GDM1 (cell line): ENCODE measurements at places on chromosomes 16 and 17.

GRCh38 chr16:1146409-1146808 lies 6.5 kb upstream of the CACNA1H start:
- DNase-seq, result no peak

DNA sequence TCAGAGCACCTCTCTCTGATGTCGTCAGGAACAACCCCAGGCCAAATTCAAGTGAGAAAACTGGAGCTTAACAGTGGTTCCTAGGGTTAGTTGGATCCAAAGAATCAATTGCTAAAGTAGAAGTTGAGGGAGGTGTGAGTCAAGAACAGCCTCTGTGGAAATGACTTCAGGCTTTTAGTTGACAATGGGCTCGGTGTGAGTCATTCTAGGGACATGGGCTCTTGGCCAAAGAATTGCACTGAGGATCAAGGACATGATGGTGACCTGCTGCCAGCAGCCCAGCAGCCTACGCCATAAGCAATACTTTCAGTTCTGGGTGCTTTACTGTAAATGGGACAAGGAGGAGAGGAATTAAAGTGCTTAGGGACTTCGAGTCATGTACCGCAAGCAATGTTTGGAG lies 32.1 kb upstream of the SMURF2 start:
- no peak for DNase-seq

GRCh38 chr16:68227850-68228553 lies 7.9 kb downstream of the ESRP2 start:
- no peak for DNase-seq

- DNase-seq, result no peak
Measured at GRCh38 chr16:12716658-12717057, 87.0 kb downstream of the CPPED1 start.

DNA sequence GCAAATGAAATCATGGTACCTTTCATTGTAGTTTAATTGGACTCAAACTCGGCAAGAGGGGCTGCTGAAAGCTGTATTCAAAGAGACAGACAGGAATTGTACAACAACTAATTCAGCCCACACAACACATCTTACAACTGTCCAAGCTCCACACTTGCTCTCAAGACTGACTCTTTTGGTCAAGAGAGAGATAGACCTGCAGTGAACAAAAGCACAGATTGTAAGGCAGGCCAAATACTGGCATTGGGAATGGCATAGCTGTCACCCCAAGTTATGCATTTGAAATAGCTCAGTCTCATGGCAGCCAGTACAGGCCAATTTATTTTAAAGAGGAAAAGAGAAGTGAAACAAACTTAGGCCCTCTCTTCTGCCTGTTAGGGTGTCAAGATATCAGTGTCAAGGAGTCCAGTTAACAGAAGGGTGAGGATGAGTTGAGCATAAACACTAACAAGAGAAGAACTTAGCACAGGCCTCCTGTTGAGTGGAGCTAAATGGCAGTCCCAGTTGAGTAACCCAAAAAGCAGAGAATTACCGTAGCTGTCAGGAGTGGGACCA lies 215.7 kb downstream of the IRX3 start:
- no peak for DNase-seq

DNA sequence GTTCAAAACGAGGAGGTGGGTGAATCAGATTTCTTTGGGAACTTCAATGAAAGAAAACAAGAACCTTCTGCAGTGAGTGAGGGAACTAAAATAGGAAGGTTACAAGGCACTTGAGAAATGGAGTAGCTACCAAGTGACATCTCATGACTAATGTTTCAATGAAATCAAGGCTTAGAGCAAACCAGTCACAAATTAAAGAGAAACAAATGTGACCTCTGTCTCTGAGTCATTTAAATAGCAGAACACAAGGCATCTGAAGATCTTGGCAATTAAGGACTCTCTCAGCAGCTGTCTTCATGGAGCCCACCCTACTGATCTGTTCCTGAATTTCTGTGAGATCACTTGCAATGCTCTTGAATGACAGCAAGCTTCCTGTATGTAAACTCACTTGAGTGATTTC lies 109.5 kb downstream of the CDH11 start:
- no peak for DNase-seq

GRCh38 chr17:66290101-66290722 lies 12.2 kb upstream of the PRKCA start:
- no peak for DNase-seq

DNA sequence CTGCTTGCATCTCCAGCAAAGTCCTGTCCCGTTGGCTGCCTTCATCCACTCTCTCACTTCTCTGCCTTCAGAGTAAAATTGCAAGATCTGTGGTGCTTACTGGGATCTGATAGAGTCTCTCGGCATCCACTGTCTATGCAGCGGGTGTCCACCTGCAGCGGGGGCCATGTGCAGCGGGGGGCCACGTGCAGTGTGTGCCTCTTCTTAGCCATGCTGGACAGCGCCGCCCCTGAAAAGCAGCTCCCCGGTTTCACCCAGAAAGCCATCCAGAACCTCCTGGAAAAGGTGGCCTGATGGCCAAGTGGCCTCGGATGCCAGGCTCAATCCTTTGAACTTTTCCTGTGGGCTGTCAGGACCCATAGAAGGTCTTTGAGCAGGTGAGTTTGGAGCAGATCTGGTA lies 9.5 kb downstream of the STX4 start:
- DNase-seq, result no peak

- no peak for DNase-seq
Measured at GRCh38 chr16:1614456-1615102, 2.4 kb downstream of the CRAMP1 start.

DNA sequence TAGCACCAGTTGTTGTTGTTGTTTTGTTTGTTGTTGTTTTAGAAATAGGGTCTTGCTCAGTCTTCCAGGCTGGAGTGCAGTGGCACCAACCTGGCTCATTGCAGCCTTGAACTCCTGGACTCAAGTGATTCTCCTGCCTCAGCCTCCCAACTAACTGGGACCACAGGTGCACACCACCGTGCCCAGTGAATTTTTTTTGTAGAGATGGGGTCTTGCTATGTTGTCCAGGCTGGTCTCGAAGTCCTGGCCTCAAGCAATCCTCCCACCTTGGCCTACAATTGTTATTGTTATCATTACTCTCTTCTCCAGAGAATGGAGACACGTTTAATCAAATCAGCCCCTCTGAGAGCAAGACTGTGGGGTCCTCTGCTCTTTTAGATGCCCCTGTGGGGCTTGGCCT lies 42.7 kb upstream of the EMP2 start:
- DNase-seq, result no peak

DNA sequence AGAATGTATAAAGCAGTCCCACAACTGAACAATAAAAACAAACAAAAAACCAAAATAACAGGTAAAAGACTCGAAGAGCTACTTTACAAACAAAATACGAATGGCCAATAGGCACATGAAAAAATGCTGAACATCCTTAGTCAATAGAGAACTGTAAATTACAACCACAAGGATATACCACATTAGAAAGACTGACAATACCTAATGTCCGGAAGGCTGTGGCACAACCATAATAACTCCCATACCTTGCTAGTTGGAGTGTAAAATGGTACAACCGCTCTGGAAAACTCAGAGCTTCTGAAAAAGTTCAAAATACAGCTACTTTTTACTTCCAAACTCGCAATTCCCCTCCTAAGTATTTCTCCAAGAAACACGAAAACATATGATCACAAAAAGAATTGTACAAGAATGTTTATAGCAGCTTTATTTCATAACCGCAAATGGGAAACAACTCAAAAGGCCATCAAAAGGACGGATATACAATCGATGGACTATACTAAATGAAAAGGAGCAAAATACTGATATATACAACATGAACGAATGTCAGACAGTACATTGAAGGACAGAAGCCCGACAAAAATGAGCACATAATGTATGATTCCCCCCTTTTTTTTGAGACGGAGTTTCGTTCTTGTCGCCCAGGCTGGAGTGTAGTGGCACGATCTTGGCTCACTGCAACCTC lies 2.3 kb downstream of the TP53 start:
- DNase-seq, result no peak

DNA sequence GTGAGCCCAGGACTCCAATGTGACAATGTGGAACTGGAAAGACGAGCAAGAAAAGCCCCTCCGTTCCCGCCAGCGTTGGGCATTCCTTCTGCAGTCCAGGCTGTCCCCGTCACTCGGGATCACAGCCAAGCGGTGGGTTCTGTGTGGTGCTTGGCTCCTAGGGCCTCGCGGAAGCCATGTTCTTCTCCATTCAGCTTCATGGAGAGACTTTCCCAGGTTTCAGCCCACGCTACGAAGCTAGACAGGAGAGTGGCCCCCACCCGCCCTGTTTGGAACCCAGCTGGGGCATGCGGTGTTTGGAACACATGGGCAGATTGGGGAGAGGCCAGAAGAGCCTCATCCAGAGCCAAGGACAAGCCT lies 5.8 kb downstream of the LMF1 start:
- DNase-seq, result no peak

GRCh38 chr17:14940108-14940937 lies 324.8 kb downstream of the PMP22 start:
- no peak for DNase-seq

- DNase-seq, result no peak
Measured at GRCh38 chr16:13171313-13171712, 269.9 kb downstream of the SHISA9 start.

DNA sequence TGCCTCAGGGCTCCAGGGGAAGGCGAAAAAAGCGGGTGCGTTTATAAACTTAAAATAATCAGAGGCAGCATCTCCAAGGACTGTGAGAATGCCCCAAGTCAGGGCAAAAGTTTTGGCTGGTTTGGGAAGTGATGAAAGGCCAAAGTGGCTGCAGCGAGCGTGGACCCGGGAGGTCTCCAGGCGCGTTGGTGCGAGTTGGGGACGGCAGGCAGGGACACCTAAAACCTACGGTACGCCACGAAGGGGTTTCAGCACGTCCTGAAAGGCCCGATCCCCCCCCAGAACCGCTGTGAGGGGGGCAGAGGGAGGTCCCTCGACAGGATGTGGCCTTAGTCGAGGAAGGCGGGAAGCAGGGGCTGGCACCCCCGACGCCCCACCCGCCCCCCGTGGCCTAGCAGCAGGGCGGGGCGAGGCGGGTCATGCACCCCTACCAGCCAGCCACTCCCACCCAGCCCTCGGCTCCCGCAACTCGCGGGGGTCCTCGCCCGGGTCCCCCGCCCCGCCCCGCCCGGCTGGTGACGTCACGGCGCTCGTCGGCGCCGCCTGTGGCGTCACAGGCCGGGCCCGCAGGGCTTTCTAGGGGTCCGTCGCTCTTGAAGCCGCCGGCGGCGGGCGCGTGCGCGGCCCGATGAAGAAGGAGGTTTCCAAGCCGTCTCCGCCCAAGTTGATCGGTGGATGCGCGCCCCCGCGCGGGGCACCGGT lies at the start of gene MYCBPAP:
Gene MYCBPAP (plus strand): TSS at position 569 of the 702 bp plus-strand sequence. CDS start 236 bp downstream, outside the sequence.
- no peak for DNase-seq

- no peak for DNase-seq
Measured at GRCh38 chr16:69424935-69425784, 741 bp downstream of the CYB5B start.

GRCh38 chr16:11692171-11692570 lies 23.9 kb downstream of the SNN start:
- no peak for DNase-seq

GRCh38 chr17:74361230-74362068 lies at the start of gene BTBD17:
Gene BTBD17 (minus strand): TSS chr17:74361868. CDS start chr17:74361819, 49 bp downstream.
- no peak for DNase-seq

DNA sequence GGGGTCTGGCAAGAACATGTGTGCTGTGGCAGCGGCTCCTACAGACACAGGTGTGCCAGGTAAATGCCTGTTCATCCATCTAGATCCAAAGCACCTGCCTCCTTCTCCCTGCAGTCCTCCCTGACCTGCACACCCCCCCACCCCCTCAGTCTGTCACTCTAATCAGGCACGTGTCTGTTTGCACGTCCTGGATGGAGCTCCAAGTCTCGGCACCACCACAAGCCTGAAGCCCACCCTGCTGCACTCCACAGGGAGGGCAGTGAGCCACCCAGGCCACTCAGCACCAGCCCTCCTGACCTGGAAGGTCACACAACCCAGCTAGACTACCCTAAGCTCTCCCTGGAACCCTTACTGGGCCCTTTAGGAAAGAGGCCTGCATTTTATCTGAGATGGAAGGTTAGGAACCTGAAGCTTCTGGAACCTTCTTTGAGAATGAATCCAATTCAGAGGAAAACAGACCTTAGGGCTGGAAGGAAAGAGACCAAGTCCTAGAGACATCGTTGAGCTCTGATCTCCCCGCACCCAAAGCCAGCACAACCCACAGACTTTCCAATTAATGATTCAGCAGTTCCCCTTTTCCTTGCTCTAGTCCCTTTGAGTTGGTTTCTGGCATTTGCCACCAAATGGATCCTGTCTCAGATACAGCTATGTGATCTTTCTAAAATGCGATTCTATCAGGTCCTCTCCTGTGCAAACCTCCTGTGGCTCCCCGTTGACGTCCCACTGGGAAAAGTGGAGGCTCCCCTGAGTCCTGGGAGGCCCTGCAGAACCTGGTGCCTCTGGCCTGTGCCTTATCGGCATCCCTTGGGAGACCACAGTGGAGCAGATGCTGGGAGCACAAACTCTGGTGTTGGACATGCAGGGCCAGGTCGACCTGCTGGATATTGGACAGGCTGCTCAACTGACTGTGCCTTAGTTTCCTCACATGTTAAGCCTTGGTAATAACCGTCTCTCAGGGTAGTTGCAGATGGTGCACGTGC lies 67.9 kb downstream of the PRMT7 start:
- peak; percentile 3 for DNase-seq

- no peak for DNase-seq
Measured at GRCh38 chr17:36092230-36092629, 2.3 kb upstream of the CCL3 start.

DNA sequence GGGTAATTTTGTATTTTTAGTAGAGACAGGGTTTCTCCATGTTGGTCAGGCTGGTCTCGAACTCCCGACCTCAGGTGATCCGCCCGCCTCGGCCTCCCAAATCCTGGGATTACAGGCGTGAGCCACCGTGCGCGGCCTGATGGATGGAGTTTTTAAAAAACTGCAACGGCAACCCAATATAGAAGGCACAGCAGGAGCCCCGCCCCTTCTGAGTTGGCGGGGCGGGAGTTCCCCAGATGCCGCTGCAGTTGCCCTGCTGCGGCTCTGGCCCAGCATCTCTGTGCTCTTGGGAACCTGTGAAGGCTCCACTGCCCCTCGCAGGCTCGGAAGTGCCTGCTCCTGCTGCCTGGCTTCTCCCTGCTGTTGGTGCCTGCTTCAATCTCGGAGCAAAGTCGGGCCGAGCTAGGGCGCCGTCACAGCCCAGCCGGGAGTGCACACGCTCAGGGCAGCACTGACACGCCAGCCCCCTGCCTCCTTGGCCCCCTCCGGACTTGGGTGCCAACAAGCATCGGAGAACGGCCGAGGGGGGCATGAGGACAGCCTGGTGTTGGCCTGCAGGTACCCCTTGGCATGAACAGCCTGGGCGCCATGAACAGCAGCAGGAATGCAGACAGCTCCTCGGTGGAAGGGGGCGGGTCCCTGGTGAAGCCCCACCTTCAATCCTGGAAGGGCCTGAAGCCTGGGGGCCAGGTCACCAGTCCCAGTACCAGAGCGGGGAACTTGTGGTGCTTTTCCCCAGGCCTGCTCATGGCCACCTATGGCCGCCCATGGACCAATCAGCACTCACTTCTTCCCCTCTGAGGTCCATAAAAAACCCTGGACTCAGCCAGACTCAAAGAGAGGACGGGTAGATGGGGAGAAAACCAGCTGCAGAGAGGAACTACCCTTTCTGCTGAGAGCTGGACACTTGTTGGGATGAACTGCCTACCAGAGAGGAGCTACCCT lies 2.3 kb upstream of the NT5M start:
- no peak for DNase-seq

- DNase-seq, result no peak
Measured at GRCh38 chr17:14198575-14198974, 38.1 kb downstream of the CDRT15 start.

GRCh38 chr17:1315891-1316403 lies 36.5 kb downstream of the TRARG1 start:
- DNase-seq, result no peak

- no peak for DNase-seq
Measured at GRCh38 chr17:18190628-18191235, 7.1 kb downstream of the ALKBH5 start.

GRCh38 chr17:36697903-36698530 lies 96.6 kb downstream of the MRM1 start:
- no peak for DNase-seq
